ENCODE measurements at places on chromosomes 3 and 15.

- no peak for DNase-seq
These were observed 7.2 kb downstream of the FAM174B start for GRCh38 chr15:92648190-92648875.

- no peak for DNase-seq
These were observed 592.0 kb upstream of the KCNMB2 start for GRCh38 chr3:177944228-177944661.

- DNase-seq, result no peak
These were observed 22.2 kb downstream of the MED12L start for GRCh38 chr3:151107701-151108100.

- DNase-seq, result no peak
These were observed 15.5 kb upstream of the CCDC33 start for GRCh38 chr15:74220475-74221248.

- no peak for DNase-seq
These were observed 13.2 kb upstream of the LARP6 start for GRCh38 chr15:70866982-70867641.

DNA sequence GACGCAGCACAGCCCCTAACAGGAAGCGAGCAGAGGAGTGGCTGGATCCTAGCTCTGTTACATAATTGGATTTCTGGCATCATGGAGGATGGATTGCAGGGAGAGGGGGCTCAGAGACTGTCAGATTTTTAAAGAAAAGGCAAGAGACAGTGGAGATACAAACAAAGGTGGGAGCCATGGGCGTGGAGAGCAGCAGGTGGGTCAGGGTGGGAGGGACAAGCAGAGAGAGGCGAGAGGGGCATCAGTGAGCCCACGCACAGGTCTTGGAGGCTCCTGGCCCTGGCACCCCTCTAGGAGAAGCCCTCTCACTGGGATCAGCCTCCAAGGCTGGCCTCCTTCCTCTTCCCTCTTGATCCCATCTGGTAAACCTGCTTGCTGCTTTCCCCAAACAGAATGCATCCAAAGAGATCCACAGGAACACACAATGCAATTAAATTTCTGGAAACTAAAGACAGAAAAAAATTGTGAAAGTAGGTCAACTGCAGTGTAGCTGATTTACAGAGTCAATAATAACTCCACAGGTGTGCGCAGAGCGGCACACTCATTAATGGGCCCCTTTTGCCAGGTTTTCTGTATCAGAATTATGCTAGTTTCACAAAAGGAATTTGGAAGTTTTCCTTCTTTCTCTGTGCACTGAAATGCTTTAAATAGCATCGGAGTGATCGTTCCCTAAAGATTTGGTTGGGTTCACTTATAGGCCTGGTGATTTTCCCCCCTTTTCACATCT, 66.1 kb downstream of the LSM3 start:
- no peak for DNase-seq

DNA sequence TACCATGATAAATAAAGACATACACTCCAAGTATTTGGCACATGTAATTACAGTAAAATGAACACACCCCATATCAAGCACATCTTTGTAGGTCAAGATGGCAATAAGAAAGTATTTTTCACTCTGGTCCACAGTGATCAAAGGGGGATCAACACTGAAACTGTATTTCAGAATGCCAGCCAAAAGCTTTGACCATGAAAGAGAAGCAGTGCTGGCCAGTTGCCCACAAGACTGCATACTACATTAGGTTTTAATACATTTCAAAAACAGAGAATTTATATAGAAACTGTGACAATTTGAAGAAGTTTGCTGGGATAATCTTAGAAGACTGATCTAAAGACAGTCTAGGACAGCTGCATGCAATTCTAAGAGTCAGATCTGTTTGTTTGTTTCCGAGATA, 1035.3 kb downstream of the FHIT start:
- DNase-seq, result no peak

- no peak for DNase-seq
These were observed at the start of gene PLA2G4B for GRCh38 chr15:41838400-41838897. Gene PLA2G4B (plus strand): TSS chr15:41838847. CDS start chr15:41838914, 67 bp downstream.

Data from activated T-cell treated with anti-CD3 and anti-CD28 coated beads for 1 hour (primary cell).